Fibroblast of skin of abdomen (primary cell): ENCODE measurements at places on chromosomes 2 and 18.
A peak's percentile ranks its signal among the peaks of the same experiment; 100 is the strongest.

GRCh38 chr2:237473878-237474441, 13.1 kb upstream of the MLPH start:
- DNase-seq, result peak; percentile 65

DNA sequence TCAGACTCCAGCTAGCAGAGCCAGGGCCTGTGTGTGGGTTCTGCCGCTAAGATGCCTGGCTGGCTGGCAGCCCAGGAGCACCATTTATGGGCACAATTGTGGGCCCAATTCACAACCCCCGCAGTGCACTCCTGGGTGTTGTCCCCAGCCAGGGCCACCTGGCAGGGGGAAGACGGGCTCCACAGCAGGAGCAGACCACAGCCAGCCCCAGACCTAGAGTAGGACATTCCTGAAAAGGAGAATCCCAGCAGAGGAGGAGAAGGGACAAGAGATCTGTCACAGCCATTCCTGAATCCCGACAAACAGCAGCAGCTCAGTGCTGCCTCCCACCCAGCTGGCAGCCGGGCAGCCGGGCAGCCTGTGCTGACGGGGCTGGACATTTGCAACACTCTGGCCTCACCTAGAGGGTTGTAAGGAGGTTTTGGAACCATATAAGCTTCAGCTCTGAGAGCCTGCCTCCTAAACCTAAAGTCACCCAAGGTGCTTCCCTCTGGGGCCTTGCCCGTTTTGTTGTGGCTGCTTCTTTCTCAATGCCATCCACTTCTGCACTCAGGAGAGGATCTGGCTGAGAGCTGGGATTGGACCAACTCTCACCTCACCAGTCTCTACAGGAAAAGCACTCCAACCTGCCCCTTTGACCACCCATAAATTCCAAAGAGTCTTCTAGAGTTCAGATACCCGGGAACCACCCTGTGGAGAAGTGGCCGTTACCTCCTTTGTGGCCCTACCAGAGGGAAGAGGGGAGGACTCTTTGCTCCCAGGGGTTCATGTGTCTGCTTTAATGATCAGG, 4.1 kb upstream of the TMEM177 start:
- DNase-seq, result no peak

GRCh38 chr2:5070257-5070656, 621.9 kb upstream of the SOX11 start:
- DNase-seq, result peak; percentile 10

GRCh38 chr18:58581265-58581664, 47.6 kb downstream of the ALPK2 start:
- peak; percentile 92 for DNase-seq

DNA sequence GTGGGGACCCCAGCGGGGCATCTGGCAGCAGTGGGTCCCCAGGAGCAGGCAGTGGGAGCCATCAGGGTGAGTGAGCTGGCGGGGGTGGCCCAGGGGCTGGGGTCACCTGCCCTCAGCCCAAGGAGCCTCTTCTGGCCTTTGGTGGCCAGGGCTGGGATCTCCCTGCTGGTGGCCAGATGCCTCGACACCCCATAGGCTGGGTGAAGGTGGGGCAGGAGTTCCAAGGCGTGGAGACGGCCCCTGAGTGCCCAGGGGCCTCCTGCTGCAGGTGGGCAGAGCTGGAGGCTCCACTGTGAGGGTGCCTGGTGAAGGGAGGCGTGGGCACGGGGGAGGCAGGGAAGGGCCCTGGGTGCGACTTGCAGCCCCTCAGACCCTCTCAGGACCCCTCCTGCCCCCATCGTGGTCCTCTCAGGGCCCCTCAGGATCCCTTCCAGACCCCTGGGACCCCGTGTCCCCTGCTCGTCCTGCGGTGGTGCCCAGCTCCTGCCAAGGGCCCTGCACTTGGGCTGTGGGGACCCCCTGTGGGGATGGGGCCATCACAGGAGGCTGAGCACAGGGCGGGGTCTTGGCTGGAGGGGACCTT, 5.0 kb upstream of the GPR35 start:
- DNase-seq, result no peak

DNA sequence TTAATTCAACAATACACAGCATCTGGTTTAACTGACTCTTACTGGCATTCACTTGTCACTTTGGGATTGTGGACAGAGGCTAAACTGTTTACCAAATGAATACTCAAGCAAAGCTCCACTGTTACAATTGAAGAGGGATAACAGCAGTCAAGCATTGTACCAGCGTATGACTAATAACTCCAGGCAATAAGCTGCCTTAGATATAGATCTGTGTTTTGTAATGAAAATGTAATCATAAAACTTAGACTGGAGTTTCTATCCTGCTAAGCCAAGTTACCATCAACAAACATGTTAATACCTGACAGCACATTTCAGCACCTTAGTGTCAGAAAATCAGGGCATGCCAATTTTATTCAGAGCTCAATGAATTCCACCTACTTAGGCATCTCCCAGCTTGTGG, 889.5 kb downstream of the EPHA4 start:
- DNase-seq, result no peak

- no peak for DNase-seq
Observed at GRCh38 chr18:8744656-8745055, 39.3 kb downstream of the MTCL1 start.

DNA sequence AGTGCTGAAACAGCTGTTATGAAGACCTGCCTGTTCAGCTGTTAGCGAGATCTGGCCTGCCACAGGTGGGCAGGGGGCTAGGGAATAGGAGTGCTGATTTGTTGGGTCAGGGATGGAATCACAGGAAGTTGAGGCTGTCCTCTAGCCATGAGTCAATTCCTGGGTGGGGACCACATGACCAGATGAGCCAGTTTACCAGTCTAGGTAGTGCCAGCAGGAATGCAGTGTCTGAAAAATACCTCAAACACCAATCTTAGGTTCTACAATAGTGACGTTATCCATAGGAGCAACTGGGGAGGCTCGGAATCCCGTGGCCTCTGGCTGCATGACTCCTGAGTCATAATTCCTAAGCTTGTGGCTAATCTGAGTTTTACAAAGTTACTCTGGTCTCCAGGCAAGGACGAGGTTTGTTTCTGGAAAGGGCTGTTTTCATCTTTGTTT, 44.9 kb downstream of the DYSF start:
- DNase-seq, result peak; percentile 83

GRCh38 chr18:77776104-77776503, 526.5 kb downstream of the GALR1 start:
- no peak for DNase-seq

GRCh38 chr2:106972782-106973181, 86.8 kb upstream of the ST6GAL2 start:
- DNase-seq, result peak; percentile 70

DNA sequence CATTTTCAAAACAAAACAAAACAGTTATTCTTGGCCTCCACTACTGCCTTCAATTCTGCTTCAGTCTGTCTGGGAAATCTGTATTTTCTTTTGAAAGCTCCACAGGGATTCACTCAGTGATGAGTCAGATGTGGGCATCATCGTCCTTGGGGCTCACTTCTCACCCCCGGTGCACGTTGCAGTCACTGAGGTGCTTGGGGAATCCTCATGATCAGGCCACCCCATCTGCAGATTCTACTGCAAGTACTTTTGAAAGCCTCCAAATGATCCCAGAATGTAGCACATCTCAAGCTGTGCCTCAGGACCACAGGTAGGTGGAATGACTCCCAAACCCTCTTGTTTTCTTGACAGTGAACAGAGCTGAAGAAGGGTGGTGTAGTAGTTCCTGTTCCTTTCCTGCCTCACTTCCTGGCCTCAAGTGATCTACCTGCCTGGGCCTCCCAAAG, 34.3 kb downstream of the LPIN2 start:
- DNase-seq, result peak; percentile 74
